ENCODE measurements at places on chromosomes 13 and 19.

- no peak for DNase-seq
Observed at GRCh38 chr19:5988517-5989387, 10.8 kb upstream of the RANBP3 start.

- DNase-seq, result no peak
Observed at GRCh38 chr19:7921967-7922835, 2.1 kb downstream of the SNAPC2 start.

- DNase-seq, result no peak
Observed at GRCh38 chr13:25190256-25190655, 18.2 kb upstream of the AMER2 start.

GRCh38 chr19:42279902-42280814 lies 11.1 kb downstream of the CIC start:
- DNase-seq, result peak; percentile 75

GRCh38 chr19:10718205-10719196 lies 622 bp downstream of the DNM2 start:
- peak; percentile 45 for DNase-seq

GRCh38 chr13:30077240-30077735 lies 226.9 kb upstream of the UBL3 start:
- DNase-seq, result no peak

DNA sequence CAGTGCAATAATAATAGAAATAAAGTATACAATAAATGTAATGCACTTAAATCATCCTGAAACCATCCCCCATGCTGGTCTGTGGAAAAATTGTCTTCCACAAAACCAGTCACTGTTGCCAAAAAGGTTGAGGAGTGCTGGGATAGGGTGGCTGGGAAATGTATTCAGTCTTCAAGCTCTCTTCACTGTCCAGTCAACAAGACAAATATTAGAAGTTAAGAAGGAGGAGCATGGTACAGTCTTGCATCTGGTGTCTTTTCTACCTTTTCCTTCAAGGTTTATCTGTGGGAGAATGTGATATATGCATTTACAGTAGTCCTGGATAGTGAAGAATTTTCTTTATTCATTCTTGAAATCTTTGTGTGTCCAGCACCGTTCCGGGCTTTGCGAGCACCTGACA lies 203.4 kb downstream of the GPC5 start:
- no peak for DNase-seq

GRCh38 chr19:39397360-39398296 lies 6.5 kb downstream of the MED29 start:
- DNase-seq, result peak; percentile 96

GRCh38 chr13:114143806-114144605 lies 11.6 kb upstream of the RASA3 start:
- DNase-seq, result peak; percentile 40
